ENCODE measurements at places on chromosomes 7 and 10.
A peak's percentile ranks its signal among the peaks of the same experiment; 100 is the strongest.

- DNase-seq, result no peak
Measured at GRCh38 chr7:68682910-68683309, 915.4 kb upstream of the AUTS2 start.

- DNase-seq, result no peak
Measured at GRCh38 chr10:99850021-99850766, 67.8 kb downstream of the ABCC2 start.

GRCh38 chr10:70834441-70835151 is 18.8 kb downstream of the SGPL1 start:
- DNase-seq, result no peak

- no peak for DNase-seq
Measured at GRCh38 chr7:6545398-6546126, 5.7 kb downstream of the GRID2IP start.

- peak; percentile 58 for DNase-seq
Measured at GRCh38 chr10:16891375-16892313, 74.4 kb upstream of the RSU1 start.

DNA sequence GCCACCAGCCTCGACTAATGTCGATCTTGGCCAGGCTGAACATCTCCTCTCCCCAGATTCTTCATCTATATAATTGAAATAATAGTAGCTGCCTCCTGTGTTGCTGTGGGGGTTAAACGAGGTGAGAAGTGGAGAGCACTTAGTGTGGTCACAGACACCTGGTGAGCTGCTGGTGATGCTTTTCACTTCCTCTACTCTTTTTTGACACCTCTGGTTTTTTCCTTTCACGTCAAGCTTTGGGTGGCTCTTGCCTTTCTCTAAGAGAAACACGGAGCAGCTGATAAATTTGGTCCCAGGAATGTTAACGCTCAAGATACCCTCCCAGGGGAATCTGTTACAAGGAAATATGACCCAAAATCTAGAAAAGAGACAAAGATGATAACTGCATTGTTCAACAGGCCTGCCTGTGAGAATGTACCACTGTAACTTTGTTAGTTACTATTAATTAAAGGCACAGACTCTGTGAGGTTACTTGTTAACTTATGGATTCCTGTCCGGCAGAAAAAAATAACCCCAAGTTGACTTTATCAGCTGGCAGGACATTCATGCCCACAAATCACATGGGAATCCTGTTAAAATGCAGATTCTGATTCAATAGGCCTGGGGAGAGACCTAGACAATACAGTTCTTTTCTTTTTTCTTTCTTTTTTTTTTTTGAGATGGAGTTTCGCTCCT is 9.5 kb upstream of the NPFFR1 start:
- DNase-seq, result no peak

DNA sequence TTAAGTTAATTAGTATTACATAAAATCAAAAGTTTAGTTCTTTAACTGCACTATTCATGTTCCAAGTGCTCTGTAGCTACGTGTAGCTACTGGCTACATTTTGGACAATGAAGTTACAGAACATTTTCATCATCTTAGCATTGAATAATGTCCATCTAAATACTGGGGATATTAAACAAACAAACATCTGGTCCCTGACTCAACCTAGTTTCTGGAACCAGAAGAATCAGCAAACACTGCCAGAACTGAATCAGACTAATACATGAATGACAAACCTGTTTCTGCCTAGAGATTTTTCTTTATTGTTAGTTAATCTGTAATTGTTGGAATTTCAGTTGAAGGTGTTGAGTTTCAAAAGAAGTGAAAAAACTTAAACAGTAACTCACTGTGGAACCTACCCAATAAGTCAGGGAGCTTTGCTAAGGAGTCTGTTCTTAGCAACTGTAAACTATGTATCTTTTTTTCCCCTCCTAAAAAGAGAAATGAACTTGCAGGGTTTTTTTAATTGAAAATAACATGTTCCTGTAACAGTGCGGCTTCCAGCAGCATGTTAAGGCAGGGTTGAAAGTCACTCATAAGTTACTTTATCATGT is 58.3 kb downstream of the CDK13 start:
- no peak for DNase-seq

GRCh38 chr7:73449422-73449821 is 15.8 kb downstream of the FZD9 start:
- DNase-seq, result no peak

- DNase-seq, result no peak
Measured at GRCh38 chr7:50141131-50141530, 48.1 kb upstream of the ZPBP start.

GRCh38 chr10:31914370-31914769 is 14.3 kb downstream of the ARHGAP12 start:
- DNase-seq, result no peak

DNA sequence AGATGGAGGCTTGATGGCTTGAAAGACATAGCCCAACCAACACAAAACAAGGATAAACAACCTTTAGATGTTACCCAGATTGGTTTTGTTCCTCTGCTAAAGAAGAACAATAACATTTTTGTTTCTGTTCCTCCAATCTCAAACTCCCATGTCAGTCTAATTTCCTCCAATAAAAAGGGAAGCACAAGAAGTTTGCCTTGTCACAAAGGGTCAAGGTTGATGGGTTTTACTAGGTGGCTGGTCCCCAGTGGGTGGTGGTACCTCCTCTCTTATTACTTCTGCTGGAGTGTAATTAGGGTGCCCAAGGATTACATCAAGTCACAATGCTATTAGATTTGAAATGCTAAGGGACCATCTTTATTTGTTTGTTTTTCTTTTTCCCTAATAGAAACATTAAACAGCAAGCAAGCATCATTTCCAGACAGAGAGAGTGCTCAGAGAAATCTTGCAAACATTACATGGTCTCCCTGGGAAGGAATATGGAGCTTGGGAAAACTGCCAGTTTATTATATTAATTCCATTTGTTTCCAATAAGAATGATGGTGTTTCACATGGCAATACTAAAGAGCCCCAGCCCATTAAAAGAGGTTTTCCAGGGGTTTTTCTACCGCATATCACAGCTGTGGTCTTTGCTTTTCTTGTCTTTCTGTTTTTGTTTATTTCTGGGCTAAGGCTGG is 78.3 kb upstream of the AOAH start:
- no peak for DNase-seq

GRCh38 chr7:24115661-24116060 is 168.3 kb upstream of the NPY start:
- no peak for DNase-seq

GRCh38 chr7:142603870-142604448 is 145.3 kb upstream of the PRSS1 start:
- DNase-seq, result peak; percentile 52

DNA sequence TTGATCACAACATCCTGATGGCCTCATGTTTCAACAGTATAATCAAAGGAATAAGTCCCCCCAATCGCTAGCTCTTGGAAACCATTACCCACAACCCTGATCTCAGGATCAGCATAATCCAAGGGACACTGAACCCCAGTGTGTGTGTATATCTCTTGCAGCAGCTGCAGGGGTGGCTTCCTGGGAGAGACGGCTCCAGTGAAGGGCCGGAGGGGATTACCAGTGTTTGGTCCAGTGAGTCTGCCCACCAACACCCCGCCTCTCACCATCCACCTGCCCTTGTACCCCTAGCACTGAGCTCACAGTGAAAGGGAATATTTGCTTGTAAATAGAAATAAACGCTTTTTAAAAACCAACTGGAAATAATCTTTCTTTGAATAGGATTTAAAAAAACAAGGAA is 63.1 kb downstream of the FAM53B start:
- no peak for DNase-seq

DNA sequence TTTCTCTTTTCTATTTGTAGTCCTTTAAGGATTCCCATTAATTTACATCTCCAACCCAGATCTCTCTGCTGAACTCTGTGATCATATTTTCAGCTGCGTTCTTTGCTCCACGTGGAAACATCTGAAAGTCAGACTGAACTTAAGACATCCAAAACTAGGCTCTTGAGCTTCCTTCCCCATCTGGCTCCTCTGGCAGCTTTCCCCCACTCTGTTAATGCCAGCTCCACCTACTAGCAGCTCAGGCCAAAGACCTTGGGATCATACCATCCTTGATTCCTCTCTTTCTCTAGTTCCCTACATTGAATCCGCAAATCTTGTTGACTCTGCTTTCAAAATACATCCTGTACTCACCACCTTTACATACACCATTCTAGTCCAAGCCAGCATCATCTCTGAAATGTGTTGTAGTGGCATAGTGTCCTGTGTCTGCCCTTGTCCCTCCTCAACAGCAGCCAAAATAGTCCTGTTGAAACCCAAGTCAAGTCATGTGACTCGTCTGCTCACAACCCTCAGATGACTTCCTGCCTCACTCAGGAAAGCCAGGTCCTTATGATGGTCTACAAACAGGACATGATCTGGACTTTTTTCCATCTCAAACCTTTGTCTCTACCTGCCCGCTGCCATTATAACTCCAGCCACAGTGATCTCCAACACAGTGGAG is 7.0 kb downstream of the REEP3 start:
- DNase-seq, result no peak

DNA sequence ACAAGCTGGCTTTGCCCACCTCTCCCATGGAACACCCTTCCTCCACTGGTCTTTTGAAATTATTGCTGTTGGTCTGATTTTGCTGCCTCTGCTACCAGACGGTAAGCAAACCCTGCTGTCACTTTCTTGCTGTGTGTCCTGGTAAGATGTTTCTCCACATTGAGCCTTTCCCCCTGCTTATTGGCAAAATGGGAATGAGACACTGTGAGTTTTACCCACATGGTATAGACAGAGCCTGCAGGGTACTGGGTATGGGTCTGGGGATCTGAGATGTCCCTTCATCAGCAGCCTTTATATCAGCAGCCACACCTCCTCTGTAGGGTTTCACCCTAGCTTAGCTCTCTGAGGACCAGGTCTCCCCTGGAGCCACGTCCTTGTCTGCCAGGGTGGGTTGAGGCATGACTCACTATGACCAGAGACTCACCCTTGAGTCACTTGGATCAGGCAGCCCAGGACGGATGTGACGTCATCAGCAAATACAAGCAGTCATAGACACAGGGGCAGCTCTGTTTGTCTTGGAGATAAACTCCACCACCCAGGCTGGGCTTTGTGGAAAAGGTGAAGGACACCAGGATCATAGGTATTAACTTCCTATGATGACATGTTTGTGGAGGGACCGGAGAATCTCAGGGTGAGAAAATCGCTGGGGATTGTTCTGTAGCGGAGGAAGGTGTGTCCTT is 17.9 kb upstream of the BAIAP2L1 start:
- DNase-seq, result no peak

DNA sequence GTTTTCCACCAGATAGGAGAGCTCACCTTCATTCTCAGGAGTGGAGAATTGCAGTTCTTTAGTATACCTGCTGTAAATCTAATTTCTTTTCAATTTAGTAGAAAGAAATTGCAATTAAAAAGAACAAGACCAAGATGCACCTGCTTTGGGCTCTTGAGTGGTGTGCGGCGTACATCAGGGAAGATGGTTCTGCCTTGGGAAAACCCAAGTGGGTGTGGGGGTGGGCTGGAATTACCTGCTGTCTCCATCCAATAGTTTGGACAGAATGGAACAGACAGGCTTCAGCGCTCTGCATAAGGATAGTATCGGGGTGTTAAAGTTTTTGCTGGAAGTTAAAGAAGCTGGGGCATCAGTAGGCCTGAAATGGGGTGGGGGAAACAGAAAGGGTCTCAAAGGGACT is 7.2 kb upstream of the ADCY1 start:
- no peak for DNase-seq

DNA sequence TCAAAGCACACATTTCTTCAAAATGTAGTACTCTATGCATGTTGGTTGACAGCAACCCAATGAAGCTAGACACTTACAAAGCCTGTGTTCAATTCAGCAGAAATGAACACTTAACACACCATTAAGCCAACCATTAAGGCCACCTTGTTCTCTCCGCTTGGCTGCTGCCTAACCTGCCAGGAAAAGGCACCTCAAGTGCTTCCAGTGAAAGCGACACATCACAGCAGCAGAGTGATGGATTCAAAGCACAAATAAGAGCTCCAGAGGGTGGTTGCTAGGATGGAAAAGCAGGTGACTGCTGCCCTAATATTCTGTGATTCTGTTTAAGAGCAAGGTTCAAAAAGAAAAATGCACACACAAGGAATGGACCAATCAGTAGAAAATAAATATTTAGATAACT is 81.5 kb upstream of the GNAI1 start:
- DNase-seq, result no peak

- DNase-seq, result no peak
Measured at GRCh38 chr7:42238709-42239366, 1.8 kb upstream of the GLI3 start.

DNA sequence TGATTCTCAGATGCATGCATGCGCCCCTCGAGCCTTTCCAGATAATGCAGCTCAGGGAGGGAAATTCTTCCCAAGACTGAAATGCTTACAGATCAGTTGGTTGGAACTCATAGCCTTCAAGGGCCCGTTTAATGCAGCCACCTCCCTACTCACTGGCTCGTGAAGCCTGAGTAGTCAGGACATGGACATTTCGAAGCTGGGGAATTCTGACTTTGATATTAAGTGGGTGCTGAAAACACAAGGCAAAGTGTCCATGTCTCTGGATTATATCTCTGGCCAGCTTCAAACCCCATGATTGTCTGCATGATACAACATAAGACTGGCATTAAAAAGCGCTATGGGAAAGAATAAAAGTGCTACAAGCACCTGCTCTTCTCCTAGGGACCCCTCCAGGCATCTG is 207.5 kb downstream of the HERPUD2 start:
- no peak for DNase-seq

GRCh38 chr7:129366-130221 is 62.8 kb upstream of the FAM20C start:
- DNase-seq, result no peak

DNA sequence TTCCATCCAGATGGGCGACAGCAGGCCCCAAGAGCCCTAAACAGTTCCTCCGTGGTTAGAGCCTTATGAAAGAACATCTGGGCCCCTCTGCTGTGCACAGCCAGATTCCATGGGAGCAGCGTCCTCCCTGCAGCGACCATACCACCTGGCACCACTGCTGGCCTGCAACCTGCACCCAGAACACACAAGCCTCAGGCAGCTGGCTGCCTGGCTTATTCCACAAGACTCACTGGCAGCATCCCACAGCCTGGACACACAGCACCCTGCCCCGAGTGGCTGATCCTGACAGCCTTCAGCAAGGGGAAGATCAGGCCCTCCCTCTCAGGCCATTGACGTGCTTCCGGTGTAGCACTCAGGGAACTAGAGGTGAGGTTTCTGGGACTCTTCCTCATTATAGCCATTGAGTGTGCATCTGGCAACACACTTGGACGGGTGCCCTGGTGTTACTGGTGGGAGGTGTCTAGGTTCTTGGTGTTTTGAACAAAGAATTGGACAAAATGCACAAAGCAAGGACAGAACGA is 33.7 kb upstream of the ERCC6 start:
- DNase-seq, result no peak

GRCh38 chr7:44977959-44978335 is 868 bp downstream of the MYO1G start:
- no peak for DNase-seq

GRCh38 chr7:6615723-6616555 is 529 bp downstream of the ZNF853 start:
- DNase-seq, result no peak

DNA sequence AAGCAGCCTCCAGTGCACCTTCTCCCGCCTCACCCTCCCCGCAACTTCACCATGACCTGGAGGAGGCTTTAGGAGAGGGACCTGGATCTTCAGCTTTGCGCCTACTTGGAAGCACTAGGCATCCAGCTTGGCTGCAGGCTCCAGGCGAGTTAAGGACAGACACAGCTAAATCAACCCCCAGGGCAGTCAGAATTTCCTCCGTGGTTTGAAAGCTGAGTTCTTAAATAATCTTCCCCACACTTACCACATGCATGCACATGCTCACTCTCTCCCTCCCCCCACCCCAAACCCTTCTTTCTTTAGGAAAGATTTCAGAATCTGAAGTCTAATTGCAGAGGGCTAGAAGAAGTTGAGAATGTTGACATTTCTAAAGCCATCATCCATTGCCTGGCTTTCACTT is 36.7 kb upstream of the LRRC4 start:
- DNase-seq, result no peak

All from GDM1 (cell line).